Stimulated activated CD4-positive, alpha-beta T cell treated with anti-CD3 and anti-CD28 coated beads, Interleukin-12 subunit alpha, Interleukin-12 subunit beta, amount 100 ng/mL, for 48 hours (primary cell): ENCODE measurements at places on chromosomes 11 and 22.

GRCh38 chr11:45805305-45806071 lies 539 bp downstream of the SLC35C1 start:
- DNase-seq, result no peak

- no peak for DNase-seq
Measured at GRCh38 chr11:81707881-81708280, 1025.8 kb downstream of the FAM181B start.

- no peak for DNase-seq
Measured at GRCh38 chr11:85127349-85127748, 499.8 kb downstream of the DLG2 start.

DNA sequence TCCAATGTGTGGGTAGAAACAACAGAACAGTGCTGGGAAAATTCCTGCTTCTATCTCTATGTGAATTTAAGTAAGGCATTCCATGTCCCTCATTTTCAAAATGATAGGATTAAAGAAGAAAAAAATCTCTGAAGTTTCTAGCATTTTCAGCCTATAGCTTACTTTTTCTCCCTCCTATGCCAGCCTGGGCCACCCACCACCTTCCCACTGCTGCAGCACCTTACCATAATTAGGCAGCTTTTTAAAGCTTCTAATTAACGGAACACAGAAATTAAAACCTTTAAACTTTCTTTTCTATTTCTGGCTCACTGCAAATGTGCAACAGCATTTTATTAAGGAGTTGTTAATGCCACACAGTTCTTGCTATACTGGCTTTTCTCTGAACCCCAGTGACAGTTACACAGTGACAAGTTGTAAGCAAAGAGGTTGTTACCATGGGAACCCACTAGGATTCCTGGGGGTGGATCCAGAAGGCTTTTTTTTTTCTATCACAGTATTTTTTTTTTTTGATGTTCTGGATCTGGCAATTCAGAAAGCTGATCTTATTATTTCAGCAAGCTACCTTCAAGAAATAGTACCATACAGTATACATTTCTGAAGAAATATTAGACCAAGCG lies 20.2 kb downstream of the CELF1 start:
- DNase-seq, result no peak

GRCh38 chr11:124970925-124971324 lies 16.9 kb downstream of the CCDC15 start:
- no peak for DNase-seq
